HTR-8/SVneo (cell line): ENCODE measurements at places on chromosomes 1 and 21.

DNA sequence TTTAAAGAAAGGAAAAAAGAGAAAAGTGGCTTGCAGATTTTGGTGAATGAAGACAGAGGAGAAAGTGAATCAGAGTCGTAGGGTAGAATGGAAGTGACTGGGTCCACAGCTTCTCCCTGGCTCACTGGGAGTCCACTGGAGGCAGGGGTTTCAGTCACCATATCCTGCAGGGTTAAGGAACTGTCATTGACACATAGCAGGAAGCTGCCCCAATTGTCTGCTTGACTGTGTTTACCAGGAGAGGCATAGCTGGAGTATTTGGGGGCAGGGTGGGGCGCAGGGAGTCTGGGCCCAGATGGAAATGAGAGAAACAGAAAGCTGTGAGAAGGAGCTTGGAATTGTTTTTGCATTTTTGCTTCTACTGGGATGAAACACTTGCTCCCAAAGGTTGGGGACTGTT lies 228.8 kb upstream of the CSF3R start:
- no peak for DNase-seq

DNA sequence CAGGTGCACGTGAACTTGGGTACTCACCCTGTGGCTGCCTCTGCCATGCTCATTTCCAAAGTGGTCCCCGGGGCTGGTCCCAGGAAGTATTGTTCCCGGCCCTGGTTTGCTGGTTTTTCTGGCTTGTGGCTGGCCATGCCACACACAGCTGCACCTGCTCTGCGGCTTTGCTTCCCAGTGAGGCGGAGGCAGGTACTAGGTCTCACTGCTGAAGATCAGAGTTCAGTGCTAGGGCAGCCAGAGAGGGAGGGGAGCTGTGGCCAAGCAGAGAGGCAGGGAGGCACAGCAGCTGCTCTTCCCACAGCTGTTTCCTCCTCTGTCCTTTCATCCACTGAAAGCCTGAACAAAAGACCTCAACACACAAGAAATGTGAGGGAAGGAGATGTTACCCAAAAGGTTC lies 30.5 kb downstream of the ENO1 start:
- no peak for DNase-seq

DNA sequence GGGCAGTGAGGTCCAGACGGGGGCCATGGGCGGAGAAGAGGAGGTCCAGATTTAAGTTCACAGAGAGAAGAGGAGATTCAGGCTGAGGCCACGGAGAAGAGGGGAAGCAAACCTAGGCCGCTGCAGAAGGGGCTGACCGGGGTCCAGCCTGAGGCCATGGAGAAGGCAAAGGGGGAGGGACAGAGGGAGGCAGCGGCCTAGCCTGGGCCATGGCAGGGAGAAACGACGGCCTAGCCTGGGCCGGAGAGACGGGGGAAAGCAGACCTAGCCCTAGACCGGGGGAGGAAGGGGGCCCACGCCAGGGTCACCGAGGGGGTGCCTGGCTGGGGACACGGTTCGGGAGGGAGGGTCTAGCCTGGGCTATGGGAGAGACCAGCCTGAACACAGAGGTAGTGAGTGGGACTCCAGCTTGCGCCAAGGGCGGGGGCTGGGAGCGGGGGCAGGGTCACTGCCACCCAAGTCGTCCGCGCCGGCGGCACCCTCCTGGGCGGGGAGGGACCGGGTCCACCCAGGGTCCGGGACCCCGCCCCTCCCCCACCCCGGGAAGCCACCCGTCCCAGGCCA lies 459 bp downstream of the CAPZB start:
- DNase-seq, result peak; percentile 23

DNA sequence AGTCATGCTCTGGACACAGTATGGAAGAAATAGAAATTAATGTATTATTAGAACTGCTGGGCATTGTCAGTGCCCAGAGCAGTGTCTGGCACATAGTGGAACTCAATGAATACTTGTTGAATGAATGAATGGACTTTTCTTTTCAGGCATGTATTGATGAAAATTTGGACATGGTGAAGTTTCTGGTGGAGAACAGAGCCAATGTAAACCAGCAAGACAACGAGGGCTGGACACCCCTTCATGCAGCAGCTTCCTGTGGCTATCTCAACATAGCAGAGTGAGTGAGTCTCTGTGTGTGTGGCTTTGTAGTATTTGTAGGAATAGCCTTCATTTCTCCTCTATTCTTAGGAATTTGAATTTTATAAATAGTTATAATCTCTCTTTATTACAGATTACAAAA lies 68.1 kb downstream of the PPP1R12B start:
- no peak for DNase-seq

DNA sequence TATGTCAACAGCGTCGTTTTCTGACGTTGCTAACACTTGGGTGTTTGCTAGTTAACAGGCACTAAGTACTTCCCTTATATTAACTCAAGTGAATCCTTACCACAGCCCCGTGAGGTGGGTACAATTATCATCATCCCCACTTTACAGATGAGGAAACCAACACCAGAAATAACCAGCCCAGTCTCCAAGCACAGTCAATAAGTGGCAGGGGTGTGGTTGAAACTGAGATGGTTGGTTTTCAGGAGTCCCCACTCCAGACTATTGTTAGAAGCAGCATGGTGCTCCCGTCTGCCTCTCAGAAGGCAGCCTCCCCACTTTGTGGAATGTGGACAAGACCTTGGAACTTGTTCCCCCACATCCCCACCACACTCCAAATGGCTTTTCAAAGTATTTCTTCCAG lies 45.7 kb upstream of the ACOT11 start:
- DNase-seq, result no peak

GRCh38 chr1:112991402-112992120 lies 35.6 kb upstream of the SLC16A1 start:
- DNase-seq, result no peak

DNA sequence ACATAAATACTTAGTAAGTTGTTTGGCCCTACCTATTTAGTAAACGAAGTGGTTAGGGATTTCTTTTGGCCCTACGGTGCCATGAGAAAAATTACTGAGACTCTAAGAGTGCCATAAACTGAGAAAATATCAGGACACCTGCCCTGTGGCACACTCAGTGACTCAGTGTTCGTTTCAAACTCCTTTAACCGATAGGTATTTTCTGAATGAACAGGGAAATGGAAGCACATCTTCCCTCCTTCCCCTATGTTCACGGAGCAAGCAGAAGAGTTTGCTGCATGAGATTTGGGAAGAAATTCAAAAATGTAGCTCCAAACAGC lies 134.2 kb downstream of the KAZN start:
- DNase-seq, result no peak

DNA sequence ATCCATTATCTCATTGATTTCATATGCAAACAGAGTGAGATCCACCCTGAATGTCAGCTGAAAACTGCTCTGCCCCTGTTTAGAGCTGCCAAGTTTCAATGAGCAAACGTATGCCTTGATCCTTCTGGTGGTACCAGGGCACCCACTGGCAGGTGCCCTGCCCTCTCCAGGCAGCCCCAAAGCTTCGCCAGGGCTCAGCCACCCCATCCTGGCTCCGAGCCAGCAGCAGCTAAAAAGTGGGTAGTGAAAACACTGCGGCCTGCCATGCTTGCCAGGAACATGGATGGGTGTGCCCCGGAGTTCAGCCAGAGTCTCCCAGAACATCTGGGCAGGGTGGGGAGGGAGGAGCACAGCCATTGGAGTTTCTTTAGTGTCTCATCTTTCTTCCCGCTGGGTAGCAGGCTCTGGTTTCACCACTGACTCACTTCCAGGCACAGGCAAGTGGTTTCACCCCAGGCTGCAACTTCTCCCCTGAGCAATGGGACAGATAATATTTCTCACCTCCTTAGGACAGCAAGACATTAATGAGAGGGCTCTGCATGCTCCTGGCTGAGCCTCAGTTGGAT lies 8.1 kb upstream of the LMX1A start:
- DNase-seq, result no peak

DNA sequence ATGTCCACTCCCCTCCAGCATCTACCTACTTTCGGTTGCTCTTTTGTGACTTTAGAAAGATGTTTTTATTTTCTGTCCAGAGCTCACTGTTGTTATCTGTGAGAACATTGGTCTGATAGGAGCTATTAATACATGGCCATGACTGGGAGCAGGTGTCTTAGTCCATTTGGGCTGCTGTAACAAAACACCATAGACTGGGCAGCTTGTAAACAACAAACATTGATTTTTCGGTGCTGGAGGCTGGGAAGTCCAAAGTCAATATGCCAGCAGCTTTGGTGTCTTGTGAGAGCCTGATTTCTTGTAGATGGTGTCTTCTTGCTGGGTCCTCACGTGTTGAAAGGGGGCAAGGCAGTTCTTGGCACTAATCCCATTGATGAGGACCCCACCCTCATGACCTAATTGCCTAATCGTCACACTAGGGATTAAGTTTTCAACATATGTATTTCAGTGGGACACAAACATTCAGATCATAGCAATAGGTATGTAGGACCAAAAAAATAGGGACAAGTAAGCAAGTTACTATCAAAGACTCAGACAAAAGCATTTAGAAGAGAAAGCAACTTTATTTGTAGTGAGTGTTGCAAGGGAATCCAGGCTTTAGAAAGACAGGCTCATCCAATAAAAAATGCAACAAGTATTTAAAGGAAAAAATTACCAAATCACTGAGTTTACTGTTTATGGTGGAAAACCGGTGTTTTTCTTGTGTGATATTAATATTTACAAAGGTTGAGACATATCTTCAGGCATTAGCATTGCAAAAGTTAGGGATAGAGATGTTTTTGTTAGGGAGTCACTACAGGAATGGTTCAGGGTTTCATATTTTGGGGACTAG lies 55.2 kb upstream of the WDR26 start:
- no peak for DNase-seq

GRCh38 chr1:229136822-229137221 lies 134.1 kb upstream of the RAB4A start:
- no peak for DNase-seq

DNA sequence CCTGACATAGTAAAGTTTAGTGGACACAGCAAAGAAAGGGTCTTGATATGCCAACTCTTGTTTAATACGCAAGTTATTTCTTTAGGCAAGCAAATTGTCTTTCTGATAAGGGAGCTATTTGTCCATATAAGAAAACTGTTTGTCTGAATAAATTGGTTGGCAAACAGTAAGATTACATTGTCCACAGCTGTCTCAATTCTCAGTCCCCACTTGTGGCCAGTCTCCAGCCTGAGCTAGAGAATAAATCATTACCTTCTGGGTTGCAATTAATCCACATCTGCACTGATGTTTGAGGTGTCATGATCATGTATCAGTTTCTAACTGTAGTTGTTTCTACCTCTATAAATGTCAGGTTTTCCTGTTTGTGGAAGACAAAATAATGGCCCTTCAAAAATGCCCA lies 60.0 kb upstream of the TNR start:
- no peak for DNase-seq

DNA sequence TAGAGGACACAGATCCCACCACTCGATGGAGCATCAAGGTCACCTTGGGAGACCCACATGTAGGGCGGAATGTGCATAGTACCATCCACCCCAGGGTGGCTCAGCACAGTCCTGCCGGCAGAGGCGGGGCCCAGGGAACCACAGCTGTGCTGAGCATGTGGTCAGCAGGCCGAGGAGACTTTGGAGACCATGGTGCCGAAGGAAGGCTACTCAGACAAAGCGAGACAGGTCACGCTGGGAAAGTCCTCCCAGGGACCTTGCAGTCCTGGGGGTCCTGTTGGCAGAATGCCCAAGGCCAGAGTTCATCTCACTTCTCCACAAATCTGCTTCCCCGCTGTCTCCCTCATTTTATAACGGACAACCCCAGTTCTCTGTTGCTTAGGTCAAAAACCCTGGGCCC lies 22.5 kb downstream of the WNT3A start:
- no peak for DNase-seq

DNA sequence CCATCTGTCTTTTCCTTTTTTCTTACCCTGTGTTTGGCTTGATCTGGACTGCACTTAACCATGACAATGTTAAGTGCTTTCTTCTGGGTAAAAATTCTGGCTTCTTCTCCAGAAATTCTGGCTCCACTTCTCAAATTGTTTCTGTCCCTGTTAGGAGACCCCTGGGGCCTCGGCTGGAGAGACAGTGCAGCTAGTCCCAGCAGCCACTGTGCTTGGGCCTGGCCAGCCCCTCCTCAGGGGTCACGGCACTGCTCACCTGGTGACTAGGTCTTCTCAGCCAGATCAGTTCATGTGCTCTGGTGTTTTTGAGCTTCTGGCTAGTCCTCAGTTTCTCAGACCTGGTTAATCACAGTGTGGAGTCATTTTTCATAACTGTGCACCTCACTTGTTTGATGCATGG lies 72.4 kb downstream of the ADARB1 start:
- no peak for DNase-seq

DNA sequence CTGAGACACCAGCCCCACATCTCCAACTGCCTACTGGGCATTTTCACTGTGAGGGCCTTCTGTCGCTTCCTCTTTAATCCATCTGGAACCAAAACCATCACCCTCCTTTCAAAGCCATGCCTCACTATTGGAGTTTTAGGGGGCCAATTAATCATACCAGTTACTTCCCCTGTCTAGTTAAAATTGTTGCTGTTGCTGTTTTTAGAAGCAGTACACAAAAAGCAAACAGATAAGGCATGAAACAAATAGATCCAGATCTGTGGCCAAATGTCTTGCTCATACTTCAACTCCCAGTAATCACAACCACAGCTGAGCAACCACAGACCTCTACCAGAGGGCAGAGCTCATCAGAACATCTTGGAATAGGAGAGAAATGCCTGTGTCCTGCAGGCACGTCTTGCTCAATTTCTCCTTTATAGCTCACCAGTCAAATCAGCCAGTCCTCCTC lies 133.8 kb upstream of the C1orf105 start:
- DNase-seq, result peak; percentile 37

DNA sequence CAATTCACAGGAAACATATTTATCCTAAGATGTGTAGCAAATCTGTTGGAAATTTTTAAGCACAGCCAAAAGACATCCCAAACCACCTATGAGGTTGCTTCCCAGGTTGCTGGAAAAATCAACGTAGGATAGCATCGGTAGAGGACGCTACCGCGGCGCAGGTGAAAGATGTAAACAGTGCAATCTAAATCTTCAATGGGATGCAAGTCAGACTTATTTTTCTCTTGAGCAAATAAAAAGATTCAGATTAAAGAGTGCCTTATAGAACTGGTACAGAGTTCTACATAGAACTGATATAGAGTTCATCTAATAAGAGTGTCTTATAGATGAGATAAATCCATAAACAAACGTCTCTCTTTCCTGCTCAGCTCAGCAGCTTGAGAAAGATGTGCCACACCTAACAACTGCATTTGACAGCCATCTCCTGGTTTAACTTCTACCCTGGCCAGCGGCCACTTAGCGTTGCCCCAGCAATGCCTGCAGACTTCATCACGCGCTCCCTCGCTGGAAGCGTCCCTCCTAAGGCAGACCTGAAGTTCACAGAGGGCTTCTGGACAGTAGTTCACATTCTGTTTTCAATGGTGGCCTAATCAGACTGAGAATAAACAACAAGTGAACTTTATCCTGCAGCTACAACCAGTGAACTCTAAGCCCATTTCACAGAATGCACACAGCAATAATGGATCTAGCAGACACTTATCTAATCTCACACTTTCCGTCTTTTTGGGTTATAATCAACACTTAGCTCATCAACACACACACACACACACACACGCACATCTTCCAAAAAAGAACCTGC lies 164.5 kb downstream of the TOMM20 start:
- no peak for DNase-seq

DNA sequence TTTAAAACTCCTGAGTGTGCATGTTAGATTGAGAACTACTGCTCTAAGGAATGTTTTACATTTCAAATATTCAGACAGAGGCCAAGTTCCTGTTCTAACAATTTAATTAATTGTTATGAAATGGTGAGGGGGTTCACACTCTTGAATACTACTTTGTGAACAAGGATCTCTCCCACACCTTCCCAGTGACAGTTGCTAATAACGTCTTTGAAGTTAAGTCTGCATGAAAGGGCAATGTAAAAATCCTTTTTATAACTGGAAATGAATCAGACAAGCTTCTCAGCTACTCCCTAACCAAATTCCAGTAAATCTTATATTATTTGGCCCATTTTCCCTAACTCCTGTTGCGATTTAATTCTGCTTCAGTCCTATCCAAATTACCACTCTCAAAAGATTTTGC lies 828.5 kb upstream of the ADAMTS5 start:
- DNase-seq, result no peak
